Stimulated activated CD4-positive, alpha-beta T cell treated with anti-CD3 and anti-CD28 coated beads, TNF-alpha, amount 100 ng/mL, for 48 hours (primary cell): ENCODE measurements at places on chromosomes 2 and 18.
A peak's percentile ranks its signal among the peaks of the same experiment; 100 is the strongest.

- DNase-seq = no peak
These were observed 7.4 kb downstream of the CNNM4 start for GRCh38 chr2:96768083-96768561.

GRCh38 chr2:159009940-159010339 lies 41.5 kb downstream of the TANC1 start:
- DNase-seq = no peak

- DNase-seq = no peak
These were observed 733.3 kb downstream of the SUCLG1 start for GRCh38 chr2:83725735-83726134.

DNA sequence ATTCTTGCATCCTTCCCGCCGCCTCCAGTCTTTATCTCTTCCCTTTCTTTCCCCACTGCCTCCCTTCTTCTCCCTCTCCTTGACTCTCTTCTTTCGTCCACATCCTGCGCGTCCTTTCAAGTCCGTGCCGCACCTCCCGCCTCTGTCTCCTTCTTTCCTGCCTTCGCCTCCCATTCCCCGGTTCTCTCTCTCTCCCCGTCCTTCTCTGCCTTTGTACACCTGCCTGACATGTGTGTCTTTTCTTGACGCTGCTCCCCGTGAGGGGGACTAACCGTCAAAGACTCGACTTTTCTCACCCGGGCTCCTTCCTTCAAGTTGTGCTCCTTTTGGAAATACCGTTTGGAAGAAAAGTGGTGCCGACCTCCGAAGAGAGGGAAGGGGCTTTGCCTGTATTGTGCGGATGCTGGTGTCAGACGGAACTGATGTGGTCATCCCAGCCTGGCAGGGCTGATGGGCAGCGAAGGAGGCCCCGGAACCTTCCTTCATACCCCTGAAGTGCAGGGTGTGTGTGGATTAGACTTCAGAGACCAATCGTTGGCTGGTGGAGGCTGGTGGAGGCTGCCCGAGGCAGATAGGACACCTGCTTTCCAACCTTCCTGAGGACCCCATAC lies 879 bp downstream of the TMEM178A start:
- DNase-seq = no peak

DNA sequence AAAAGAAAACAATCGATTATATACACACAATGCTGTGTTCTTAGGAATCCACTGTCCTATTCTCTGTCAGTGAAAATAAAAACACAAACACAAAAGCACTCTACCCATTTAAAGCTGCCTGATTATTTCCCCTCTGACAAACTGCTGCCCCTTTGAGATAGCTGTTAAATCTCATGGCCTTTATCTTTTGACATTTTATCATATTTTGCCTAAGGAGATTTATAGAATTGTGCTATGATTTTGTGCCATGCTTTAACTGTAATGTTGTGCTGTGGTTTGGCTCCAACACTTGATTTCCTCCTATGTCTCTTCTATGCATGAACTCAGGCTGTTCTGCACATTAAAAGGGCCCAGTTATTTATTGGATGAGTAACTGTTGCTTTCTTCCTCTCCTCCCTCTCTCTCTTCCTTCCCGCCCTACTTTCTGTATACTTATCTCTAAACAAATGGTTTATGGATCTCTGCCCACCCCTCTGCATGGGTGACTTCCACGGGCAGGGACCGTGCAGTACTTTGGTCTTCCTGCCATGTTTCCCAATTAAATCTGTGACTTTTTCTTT lies 1096.6 kb downstream of the TSN start:
- DNase-seq = no peak

GRCh38 chr2:70556608-70557007 lies 3.0 kb upstream of the TGFA start:
- DNase-seq = no peak

DNA sequence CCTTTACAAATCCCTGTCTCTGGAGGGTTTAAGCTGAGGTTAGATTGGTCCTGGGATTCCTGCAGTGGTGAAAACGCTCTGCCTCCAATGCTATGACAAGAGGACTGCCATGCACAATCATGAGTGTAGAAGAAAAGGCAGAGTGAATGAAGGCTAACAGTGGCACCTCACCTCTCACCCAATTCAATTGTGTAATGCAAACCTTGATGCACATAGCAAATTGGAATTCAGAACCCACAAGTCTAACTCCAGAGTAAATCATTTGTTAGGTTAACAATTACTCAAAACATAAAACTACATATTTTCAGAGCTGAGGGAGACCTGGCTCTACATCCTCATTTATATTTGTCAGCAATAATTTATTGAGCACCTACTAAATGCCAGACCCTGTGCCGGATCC lies 1.8 kb downstream of the TGFBRAP1 start:
- DNase-seq = no peak

DNA sequence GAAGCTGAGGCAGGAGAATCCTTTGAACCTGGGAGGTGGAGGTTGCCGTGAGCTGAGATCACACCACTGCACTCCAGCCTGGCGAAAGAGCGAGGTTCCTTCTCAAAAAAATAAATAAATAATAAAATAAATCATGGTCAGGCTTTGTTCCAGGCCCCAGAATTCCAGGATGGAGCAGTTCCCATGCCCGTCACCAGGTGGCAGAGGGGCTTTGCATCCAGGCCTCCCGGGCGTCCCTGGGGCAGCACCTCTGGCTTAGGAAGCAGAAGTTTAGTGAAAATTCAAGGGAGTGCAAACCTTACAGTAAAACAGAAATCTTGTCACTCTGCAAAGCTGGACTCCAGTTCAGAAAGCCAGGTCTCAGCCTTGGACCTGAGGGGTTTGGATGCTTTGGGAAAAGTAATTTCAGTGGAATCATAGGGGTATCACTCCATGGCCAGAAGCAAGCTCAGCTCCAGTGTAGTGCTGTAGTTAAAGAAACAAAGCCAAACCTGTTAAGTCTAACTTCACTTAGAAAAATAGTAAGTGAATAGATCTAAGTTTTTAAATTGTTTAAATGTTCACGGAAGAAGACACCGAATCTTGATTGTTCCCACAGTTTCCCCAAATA lies 512.7 kb downstream of the CMPK2 start:
- no peak for DNase-seq

- no peak for DNase-seq
These were observed 155.8 kb downstream of the COL6A3 start for GRCh38 chr2:237258116-237258515.

DNA sequence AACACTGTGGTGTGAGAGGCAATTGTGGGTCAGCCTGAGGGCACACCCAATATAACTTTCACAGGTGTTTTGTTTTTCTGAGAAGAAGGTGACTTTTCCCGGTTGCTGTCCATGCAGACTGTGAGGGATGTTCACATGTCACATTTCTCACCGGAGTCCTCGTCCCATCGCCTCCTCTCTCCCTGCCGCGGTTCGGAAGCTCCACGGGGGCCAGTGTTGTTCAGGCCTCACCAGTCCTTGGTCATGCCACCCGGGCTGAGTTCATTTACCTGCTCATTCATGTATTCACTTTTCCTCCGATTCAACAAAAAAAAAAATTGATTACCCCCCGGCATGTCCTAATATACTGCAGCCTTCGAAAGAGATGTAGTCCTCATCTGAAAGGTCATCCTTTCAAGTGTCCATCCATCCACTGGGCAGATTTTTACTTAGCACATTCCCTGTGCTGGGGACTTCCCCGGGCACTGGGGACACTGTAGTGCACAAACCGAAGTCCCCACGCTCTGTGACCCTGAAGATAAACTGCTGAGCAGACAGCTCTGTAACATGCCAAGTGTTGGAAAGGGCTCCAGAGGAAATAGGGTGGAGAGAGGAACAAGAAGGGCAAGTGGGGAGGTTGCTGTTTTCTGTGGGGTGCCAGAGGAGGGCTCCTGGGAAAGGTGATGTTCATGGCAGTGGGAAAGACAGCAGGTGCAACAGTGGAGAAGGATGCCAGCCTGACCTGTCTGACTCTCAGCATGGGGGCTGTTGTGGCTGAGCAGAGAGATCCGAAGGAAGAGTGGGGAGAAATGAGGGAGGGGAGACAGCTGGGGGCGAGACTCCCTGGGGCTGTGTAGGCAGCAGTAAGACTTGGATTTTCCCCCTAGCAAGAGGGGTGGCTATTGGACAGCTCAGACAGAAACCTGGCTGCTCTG lies 22.4 kb downstream of the LRRFIP1 start:
- DNase-seq = no peak

DNA sequence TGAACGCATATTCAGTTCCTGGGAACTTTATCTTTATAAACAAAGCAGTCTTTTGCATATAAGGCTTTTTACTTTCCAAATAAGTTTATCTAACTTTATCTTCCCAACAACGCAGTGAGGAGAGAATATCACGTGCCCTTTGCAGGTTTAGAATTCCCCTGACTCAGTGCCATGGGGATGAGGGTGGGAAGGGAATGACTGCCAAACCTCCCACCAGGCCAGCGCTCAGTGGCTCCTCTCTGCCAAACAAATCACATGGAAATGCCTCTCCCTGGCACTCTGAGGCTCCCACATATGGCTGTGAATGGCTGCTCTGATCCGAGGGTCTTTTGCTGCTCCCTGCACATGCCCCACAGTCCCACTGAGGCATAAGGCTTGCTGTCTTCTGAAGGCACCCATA lies 158.3 kb downstream of the DNAH6 start:
- DNase-seq = no peak

DNA sequence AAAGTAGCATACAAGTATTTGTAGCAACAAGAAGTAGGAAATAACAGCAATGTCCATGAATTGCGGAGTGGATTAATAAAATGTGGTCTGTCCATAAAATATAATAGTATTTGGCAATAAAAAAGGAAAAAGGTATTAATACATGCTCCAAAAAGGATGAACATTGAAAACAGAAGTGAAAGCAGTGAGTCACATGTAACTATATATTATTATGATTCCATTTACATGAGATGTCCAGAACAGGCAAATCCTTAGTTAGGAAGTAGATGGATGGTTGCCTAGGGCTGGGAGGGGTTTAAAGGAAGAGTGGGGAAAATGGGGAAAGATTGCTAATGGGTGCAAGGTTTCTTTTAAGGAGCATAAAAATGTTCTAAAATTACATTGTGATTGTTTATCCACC lies 44.5 kb downstream of the CCDC74A start:
- no peak for DNase-seq

DNA sequence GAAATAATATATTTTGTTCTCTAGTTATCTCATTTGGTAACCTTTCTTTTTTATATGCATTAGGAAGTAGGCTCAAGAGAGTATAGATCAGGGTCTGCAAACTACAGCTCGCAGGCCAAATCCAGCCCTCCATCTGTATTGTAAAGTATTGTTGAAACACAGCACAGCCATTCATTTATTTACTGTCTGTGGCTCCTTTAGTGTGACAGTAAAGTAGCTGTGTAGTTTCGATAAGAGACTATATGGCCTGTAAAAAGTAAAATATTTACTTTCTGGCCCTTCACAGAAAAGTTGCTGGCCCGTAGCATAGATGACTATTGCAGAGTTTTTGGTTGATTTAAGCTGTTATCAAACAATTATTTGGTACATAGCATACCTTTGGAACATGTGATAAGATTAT lies 67.6 kb downstream of the MIB1 start:
- DNase-seq = no peak

GRCh38 chr2:44768438-44769236 lies 172.9 kb upstream of the SIX3 start:
- no peak for DNase-seq

GRCh38 chr2:176193048-176193447 lies 4.6 kb downstream of the HOXD1 start:
- no peak for DNase-seq

GRCh38 chr2:46847726-46848412 lies 67.7 kb downstream of the MCFD2 start:
- DNase-seq = no peak

- DNase-seq = no peak
These were observed 80.4 kb downstream of the TNS1 start for GRCh38 chr2:217922101-217923006.

DNA sequence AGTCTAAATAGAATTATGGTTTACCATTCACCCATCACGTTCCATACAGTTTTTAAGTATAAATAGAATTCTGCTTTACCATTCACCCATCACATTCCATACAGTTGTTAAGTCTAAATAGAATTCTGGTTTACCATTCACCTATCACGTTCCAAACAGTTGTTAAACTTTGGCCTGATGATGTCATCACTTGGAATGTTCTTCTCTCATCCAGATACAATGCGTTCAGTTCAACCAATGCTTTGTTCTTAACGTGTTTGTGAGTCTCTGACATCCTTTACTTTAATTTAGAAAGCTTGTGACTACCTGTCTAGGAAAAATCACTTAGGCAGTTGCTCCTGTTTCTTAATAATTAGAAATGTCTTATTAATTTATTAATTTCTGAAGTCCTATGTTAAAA lies 236.3 kb upstream of the RASGRP3 start:
- no peak for DNase-seq

- DNase-seq = peak; percentile 18
These were observed 111.6 kb upstream of the DNMT3A start for GRCh38 chr2:25453199-25453905.

DNA sequence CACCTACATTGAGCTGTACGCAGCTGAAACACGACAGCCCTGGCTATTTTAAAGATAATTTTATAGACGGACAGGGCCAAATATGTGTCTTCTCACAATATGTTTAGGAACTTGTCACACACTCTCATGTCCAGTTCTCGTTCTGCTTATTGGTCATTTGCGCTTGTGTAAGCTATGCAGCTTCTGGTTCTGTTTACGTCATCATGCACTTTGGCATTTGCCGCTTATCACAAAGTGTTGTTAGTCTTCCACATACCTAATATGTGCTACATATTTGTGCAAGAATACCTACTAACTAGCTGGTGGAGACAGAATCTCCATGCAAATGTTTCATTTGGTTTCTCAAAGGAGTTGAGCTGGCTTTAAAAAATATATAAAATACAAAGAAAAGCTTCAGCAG lies 7.5 kb upstream of the ZNF516 start:
- DNase-seq = no peak

- no peak for DNase-seq
These were observed 1.3 kb downstream of the CPS1 start for GRCh38 chr2:210557721-210558120.

- DNase-seq = no peak
These were observed 11.4 kb upstream of the FABP1 start for GRCh38 chr2:88139203-88139702.

GRCh38 chr18:22829781-22830180 lies 103.3 kb upstream of the RBBP8 start:
- no peak for DNase-seq

DNA sequence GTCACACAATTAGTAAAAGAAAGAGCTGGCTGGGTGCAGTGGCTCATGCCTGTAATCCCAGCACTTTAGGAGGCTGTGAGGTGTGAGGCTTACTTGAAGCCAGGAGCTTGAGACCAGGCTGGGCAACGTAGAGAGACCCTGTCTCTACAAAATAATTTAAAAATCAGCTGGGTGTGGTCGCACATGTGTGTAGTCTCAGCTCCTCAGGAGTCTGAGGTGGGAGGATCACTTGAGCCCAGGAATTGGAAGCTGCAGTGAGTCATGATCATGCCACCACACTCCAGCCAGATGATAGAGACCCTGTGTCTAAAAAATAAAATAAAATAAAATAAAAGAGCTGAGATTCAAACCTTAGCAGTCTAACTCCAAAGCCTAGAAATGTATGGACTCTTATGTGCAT lies 39.0 kb upstream of the NEDD4L start:
- DNase-seq = no peak

- no peak for DNase-seq
These were observed 265.4 kb upstream of the SPOPL start for GRCh38 chr2:138236142-138236541.
